ENCODE measurements at places on chromosomes 6 and 20. TPM values are rescaled to one million over a fixed set of nuclear protein-coding genes. Genes with fewer than 3 reads are reported as not detected.

The CCR6 gene
- total RNA-seq, result 3.9 TPM

The BHLHE23 gene
- not detected for total RNA-seq

The TPBG gene
- not detected for total RNA-seq

The GGT7 gene
- 10.0 TPM for total RNA-seq

The IMPG1 gene
- total RNA-seq, result not detected

The PNPLA1 gene
- not detected for total RNA-seq

The PCNA gene
- total RNA-seq, result 662 TPM

The MYCT1 gene
- total RNA-seq, result not detected

The PDE10A gene
- total RNA-seq, result not detected

The CGAS gene
- 48.3 TPM for total RNA-seq

The SLC17A2 gene
- not detected for total RNA-seq

The BTNL2 gene
- total RNA-seq, result not detected

- no peak overlapping the region for H3K4me3 ChIP-seq
- no peaks in the 10 kb centered on the region for H3K36me3 ChIP-seq
- H3K27ac ChIP-seq, result no peak overlapping the region
Measured at GRCh38 chr20:56861590-56861989, 232.5 kb downstream of the TFAP2C start.

DNA sequence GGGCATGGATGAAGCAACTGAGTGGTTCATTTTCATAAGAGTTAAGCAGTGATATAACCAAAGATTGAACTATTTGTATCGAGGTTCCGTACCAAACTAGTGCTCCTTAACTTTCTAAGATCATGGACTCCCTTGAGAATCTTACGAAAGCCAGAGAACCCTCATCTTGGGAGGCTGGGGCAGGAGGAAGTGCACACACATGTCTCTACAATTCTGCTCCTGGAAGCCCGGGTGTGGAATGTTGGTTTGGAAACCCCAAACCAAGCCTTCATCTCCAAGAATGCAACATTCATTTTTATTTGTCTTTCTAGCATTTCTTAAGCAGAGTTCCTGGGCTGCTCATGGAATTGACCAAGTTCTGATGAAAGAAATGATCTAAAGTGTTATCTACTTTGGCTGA, 250.5 kb upstream of the PRND start:
- H3K27me3 ChIP-seq, result no peaks in the 10 kb centered on the region
- no peak overlapping the region for H3K4me3 ChIP-seq
- no peaks in the 10 kb centered on the region for H3K4me1 ChIP-seq
- H3K36me3 ChIP-seq, result no peaks in the 10 kb centered on the region
- no peak overlapping the region for H3K27ac ChIP-seq
- DNase-seq, result no peak

DNA sequence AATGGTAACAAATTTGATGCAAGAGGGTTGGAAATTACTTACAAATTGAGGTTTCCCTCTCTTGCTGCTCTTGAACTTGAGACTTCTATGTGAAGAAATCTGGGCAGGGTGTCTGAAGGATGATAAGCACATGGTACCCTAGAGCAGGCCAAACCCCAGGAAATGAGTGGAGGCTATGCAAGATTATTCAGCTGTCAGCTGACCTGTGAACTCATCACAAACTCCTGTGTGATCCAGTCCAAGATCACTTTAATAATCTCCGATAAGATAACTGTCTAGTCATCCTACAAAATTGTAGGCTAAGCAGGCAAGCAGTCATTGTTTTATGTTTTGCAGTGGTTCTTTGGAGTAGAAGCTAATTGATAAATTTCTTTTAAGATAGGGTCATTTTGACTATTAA, 213.1 kb downstream of the BTBD3 start:
- H3K4me1 ChIP-seq, result no peaks in the 10 kb centered on the region
- no peak for DNase-seq
- H3K27ac ChIP-seq, result no peak overlapping the region
- H3K4me3 ChIP-seq, result no peak overlapping the region
- H3K27me3 ChIP-seq, result no peaks in the 10 kb centered on the region

DNA sequence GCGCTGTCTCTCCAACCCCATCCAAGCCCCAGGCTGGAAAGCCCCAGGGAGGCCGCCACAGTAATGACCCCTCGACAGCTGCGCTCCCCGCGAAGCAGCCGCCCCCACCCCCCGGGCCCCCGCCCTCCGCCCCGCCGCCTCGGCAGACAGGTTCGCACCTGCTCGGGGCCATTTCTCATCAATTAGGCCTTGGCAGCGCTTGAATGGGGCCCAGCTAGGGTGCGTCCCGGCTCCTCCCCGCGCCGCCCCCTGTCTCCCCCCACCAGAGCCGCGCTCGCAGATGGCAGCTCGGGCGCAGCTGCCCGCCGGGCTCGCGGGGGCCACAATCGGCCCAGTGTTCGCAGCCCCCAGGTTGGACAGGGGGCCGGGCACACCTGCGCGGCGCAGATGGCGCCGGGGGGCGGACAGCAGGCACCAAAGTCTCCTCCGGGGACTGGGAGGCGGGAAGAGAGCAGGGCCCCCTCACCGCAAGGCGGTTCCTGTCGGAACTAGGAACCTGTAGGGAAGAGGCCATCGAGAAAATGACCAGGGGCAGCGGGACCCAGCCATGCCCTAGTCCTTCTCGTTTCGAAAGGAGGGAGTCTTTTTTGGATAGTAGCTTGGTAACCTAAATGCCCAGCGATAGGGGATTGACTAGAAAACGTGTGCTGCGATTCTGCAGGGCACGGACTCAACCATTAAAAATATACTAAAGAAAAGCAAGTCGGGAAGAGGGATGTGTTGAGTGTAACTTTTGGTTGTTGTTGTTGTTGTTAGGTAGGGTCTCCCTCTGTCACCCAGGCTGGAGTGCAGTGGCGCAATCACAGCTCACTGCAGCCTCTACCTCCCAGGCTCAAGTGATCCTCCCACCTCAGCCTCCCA, 83.2 kb upstream of the EYA2 start:
- H3K4me3 ChIP-seq, result no peak overlapping the region
- no peak for DNase-seq
- H3K36me3 ChIP-seq, result no peaks in the 10 kb centered on the region

GRCh38 chr6:34514593-34515472, 41.3 kb downstream of the SPDEF start:
- H3K4me1 ChIP-seq, result no peaks in the 10 kb centered on the region
- no peak for DNase-seq
- H3K27ac ChIP-seq, result no peak overlapping the region
- no peaks in the 10 kb centered on the region for H3K36me3 ChIP-seq
- H3K4me3 ChIP-seq, result no peak overlapping the region

DNA sequence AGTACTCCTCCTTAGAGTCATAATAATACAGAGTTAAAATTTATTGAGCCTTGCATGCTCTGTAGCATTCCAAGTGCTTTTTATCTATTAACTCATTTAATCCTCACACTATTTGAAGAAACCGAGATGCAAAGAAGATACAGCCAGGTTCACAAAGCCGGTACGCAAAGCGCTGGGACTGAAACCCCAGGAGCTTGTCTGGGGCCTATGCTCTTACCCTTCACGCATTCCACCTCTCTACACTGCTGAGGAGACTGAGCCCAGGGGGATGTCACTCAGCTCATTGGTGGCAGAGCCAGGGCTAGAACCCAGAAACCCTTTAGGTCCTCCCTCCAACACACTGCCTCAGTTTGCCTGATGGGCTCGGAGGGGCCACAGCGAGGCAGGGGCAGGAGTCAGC, 19.7 kb upstream of the MRPS18A start:
- H3K36me3 ChIP-seq, result no peaks in the 10 kb centered on the region
- H3K27me3 ChIP-seq, result no peaks in the 10 kb centered on the region
- no peak overlapping the region for H3K4me3 ChIP-seq
- DNase-seq, result no peak
- no peaks in the 10 kb centered on the region for H3K4me1 ChIP-seq

DNA sequence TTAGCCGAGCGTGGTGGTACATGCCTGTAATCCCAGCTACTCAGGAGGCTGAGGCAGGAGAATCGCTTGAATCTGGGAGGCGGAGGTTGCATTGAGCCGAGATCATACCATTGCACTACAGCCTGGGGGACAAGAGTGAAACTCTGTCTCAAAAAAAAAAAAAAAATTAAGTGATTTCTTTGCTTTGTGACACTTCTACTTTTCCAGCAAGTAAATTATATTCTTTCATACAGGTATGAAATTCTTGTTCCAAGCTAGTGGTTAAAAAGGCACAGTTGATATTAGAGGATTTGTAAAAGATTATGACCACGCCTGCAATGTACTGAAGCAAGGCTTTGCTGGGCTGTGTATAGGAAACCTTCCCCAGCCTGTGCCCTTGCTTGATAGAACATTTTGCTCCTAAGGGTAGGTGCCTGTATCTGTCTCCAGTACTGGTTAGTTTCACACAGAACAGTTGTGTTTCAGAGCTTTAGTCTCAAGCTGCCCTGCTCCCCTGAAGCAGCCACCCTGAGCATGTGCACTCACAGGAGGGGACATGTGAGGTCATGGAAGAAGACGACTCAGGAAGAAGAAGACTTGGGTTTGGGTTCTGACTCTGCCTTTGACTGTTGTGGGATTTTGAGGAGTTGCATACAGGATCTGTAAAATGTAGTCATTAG, 10.2 kb downstream of the PTPN1 start:
- peak overlapping the region; percentile 15 for H3K4me3 ChIP-seq
- no peaks in the 10 kb centered on the region for H3K36me3 ChIP-seq
- no peaks in the 10 kb centered on the region for H3K27me3 ChIP-seq
- H3K4me1 ChIP-seq, result peaks cover 95% of the 10 kb centered on the region

DNA sequence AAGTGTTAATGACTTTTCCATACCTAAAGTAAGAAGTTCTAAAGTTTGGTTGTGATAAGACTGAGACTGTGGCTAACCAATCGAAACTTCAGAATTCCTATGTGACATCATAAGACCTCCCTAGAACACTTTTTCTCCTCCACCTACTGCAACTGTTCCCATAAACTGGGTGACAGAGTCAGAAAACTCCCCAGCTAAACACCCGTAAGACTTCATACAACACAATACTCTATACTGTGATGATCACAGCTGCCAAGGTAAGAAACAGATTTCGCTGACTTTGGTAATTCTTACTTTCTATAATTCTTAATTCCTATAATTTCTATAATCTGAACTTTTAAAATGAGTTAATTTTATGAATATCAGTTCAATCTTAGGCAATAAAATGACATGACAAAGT, at the start of gene PLN:
Gene PLN, plus strand, starts transcription at position 161 of the 400 bp plus-strand sequence. CDS start 10,626 bp downstream, outside the sequence.
- no peaks in the 10 kb centered on the region for H3K4me1 ChIP-seq
- H3K4me3 ChIP-seq, result no peak within 1 kb of the TSS
- no peak for DNase-seq
- no peaks in the 10 kb centered on the region for H3K36me3 ChIP-seq

GRCh38 chr6:56752534-56752933, 109.8 kb upstream of the DST start:
- H3K27ac ChIP-seq, result no peak overlapping the region
- no peaks in the 10 kb centered on the region for H3K4me1 ChIP-seq
- no peaks in the 10 kb centered on the region for H3K27me3 ChIP-seq
- DNase-seq, result no peak
- no peak overlapping the region for H3K4me3 ChIP-seq

DNA sequence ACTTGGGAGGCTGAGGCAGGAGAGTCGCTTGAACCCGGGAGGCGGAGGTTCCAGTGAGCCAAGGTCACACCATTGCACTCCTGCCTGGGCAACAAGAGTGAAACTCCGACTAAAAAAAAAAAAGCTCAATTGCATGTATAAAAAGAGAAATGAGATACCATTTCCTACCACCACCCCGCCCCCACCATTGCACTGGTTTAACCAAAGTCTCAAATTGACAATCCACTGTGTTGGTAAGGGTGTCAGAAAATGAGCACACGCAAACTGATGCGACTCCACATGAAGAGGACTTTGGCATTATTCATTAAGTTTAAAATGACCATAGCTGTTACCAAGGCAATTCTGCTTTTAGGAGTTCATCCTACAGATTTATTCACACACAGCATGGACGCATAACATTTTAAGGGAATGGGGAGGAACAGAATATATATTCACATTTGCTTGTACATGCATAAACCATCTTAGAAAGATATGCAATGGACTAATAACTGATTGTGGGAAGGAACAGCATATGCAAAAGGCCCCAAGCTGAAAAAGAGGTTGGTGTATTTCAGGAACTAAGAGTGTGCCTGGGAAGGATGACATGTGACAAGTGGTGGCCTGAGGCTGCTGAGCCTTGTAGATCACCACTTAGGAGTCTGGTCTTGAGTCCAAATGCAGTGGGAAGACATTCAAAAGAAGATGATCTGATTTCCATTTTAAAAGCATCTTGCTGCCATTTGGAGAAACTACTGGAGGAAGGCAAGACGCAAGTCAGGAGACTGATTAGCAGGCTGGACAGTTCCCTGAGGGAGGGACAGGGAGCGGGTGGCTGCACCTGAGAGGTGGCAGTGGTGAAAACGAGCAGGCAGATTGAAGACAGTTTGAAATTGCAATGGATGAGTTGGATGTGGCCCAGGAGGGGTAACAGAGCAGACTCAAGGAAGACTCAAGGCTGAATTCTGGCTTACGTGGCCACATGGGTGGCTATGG, 37.2 kb upstream of the PTPN1 start:
- no peak overlapping the region for H3K4me3 ChIP-seq
- H3K27me3 ChIP-seq, result no peaks in the 10 kb centered on the region
- no peaks in the 10 kb centered on the region for H3K36me3 ChIP-seq
- peaks cover 6% of the 10 kb centered on the region for H3K4me1 ChIP-seq
- no peak for DNase-seq

- peaks cover 9% of the 10 kb centered on the region for H3K4me1 ChIP-seq
- no peak overlapping the region for H3K4me3 ChIP-seq
- no peaks in the 10 kb centered on the region for H3K36me3 ChIP-seq
- H3K27me3 ChIP-seq, result no peaks in the 10 kb centered on the region
Measured at GRCh38 chr6:157143171-157143889, 180.0 kb downstream of the TMEM242 start.

GRCh38 chr20:15185322-15185721, 847.9 kb upstream of the FLRT3 start:
- H3K27ac ChIP-seq, result no peak overlapping the region
- no peak overlapping the region for H3K4me3 ChIP-seq
- no peaks in the 10 kb centered on the region for H3K27me3 ChIP-seq

- no peak for DNase-seq
- H3K27me3 ChIP-seq, result no peaks in the 10 kb centered on the region
- no peaks in the 10 kb centered on the region for H3K36me3 ChIP-seq
- H3K27ac ChIP-seq, result no peak overlapping the region
Measured at GRCh38 chr20:17936286-17936760, 32.3 kb downstream of the SNX5 start.

DNA sequence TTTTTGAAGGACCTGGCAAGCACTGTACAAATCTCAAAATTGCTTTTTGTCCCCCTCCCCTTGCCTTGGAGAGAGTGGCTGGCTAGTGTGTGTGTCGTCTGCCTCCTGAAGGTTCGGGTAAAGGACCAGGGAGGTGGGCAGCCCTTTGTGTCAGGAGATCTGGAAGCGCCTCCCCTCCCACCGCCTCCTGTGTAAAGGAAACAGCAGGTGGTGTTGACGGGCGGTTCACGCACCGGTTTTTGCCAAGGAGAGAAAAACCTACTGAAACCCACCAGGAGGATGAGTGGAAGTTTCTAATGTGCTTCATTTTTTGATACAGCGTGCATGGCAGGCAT, 1.2 kb downstream of the ENTPD6 start:
- peak overlapping the region; percentile 75 for H3K4me3 ChIP-seq
- H3K27me3 ChIP-seq, result no peaks in the 10 kb centered on the region
- peak overlapping the region; percentile 21 for H3K27ac ChIP-seq
